ENCODE measurements at places on chromosomes 3 and 15.

GRCh38 chr3:194930377-194931204, 244.9 kb downstream of the FAM43A start:
- DNase-seq, result no peak

DNA sequence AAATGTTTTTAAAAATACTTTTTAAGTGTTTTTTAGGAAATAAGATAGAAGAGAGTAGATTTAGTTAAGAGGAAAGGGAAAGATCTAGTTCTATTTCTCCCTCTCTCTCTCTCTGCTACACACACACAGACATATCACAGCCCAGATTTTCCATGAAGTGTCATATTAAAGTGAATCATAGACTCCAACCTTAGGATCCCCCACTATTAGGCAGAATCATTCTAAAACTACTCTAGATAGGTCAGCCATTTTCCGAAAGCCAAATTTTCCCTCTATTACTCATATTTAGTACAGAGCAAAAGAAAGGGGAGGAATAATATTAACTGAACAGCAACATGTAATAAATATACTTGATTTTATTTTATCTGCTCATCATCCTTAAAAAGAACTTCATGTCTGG, 45.1 kb upstream of the RSL24D1 start:
- no peak for DNase-seq

DNA sequence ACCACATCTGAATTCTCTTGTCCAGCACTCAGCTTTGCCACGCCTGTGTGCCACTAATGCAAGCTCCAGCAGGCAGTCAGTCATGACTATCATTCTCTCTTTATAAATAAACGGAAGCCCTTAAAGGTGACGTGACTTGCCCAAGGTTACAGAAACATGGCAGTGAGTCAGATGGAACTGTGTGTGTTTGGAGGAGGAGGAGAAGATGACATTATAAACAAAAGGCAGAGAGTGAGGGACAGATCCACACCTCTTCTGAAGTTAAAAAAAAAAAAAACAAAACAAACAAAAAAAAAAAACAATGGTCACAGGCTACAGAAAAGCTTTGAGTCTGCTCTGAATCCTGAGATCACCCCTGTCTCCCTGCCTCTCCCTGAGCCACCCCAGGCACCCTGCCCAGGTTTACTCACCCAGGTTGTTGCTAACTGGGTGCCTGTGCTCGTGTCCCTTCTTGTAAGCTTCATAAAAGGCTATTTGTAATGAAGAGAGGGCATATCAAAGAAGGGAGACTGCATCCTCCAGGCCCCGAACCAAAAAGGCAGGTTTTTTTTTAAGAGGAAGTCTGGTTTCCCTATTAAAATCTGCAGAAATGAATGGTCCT, 119.7 kb upstream of the PHLDB2 start:
- DNase-seq, result no peak

GRCh38 chr3:178063461-178063860, 472.8 kb upstream of the KCNMB2 start:
- no peak for DNase-seq

Data from left lobe of liver (tissue), 2 donors.